ENCODE measurements at places on chromosomes 1 and 21. TPM values are rescaled to one million over a fixed set of nuclear protein-coding genes. Genes with fewer than 3 reads are reported as not detected.

DNA sequence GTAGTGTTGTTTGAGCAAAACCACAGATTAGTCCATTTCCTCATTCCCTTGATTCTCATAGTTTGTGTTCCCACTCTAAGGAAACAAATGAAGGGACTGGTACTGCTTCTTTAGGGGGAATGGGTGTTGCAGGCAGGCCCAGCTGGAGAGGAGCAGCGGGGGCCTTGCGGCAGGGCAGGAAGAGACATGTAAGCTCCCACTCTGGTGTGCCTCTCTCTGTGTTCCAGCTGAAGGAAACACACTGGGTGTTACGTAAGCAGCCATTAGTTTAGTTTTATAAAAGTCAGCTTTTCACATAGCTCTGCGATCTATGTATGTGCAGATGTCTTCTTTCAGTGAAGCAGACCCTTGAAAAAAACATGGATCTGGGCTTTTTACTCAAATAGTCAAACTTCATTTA, 99.5 kb downstream of the CACHD1 start:
- H3K27ac ChIP-seq = no peak overlapping the region
- no peak overlapping the region for H3K4me3 ChIP-seq
- H3K27me3 ChIP-seq = no peaks in the 10 kb centered on the region
- H3K36me3 ChIP-seq = no peaks in the 10 kb centered on the region

DNA sequence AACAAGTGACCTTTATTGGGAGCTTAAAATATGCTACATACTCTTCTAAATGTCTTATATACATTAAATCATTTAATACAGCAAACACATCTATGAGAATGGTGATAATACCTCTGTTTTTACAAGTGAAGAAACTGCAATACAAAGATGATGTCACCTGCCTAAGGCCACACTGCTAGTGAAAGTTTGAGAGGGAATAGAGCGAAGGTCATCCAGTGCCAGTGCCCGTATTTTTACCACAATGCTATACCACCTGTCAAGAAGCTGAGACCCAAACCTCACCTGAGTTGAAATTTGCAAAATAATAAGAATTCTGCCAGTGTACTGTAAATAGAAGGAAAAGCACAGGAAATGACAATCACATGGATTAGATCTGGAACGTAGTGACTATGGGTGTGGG, 200.4 kb upstream of the TMPRSS15 start:
- no peak overlapping the region for H3K4me3 ChIP-seq
- H3K27me3 ChIP-seq = no peaks in the 10 kb centered on the region
- no peak overlapping the region for H3K27ac ChIP-seq
- H3K4me1 ChIP-seq = no peaks in the 10 kb centered on the region
- no peak for DNase-seq
- H3K36me3 ChIP-seq = no peaks in the 10 kb centered on the region

DNA sequence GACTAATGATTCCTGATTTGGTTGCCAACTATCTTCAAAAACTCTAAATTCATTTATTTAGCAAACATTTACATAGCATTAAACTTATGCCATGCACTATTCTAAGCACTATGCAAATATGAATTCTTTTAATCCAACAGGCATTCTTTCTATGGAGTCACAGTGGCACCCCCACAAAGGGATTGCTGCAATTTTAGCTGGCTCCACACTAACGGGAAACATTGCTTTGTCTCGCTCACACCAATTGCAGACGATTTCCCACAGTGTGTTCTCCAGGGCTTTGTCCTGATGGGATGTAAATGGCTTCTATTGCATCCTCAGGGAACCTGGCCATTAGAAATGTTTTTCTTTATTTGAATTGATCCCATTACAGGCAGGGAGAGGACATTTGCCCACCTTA, 259.1 kb downstream of the BARHL2 start:
- H3K27ac ChIP-seq = no peak overlapping the region
- H3K27me3 ChIP-seq = no peaks in the 10 kb centered on the region

DNA sequence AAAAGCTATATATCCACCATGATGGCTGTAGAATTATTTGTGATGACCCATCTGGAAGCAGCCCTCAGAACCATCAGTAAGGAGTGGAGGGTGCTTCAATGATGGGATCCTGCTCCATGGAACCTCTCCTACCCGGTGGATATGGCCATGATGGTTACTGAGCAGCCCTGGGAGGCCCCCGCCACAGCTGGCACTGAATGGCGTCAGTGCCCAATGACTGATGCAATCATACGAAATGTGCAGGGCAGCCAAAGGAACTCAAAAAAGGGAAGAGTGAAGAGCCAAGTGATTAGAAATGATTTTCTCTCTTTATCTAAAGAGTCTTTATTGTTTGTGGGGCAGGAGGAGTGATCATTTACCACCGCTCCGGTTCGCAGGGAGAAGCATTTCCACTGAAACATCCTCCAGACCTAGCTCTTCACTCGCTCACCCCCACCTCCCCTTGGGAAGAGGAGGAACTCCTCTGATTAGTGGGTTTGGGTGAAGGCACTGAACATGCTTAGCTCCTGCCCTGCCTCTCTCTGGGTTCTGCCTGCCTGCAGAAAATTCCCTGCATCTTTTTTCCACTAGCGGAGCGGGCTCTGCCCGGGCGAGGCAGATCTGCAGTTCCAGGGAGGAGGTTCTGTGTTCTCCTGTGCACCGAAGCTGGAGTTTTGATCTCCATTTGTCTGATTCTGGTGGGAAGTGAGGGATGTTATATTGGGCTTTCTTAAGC, 260.3 kb downstream of the GRIK3 start:
- H3K27me3 ChIP-seq = no peaks in the 10 kb centered on the region
- DNase-seq = no peak
- H3K4me3 ChIP-seq = no peak overlapping the region
- H3K36me3 ChIP-seq = no peaks in the 10 kb centered on the region
- peaks cover 33% of the 10 kb centered on the region for H3K4me1 ChIP-seq
- H3K27ac ChIP-seq = no peak overlapping the region

DNA sequence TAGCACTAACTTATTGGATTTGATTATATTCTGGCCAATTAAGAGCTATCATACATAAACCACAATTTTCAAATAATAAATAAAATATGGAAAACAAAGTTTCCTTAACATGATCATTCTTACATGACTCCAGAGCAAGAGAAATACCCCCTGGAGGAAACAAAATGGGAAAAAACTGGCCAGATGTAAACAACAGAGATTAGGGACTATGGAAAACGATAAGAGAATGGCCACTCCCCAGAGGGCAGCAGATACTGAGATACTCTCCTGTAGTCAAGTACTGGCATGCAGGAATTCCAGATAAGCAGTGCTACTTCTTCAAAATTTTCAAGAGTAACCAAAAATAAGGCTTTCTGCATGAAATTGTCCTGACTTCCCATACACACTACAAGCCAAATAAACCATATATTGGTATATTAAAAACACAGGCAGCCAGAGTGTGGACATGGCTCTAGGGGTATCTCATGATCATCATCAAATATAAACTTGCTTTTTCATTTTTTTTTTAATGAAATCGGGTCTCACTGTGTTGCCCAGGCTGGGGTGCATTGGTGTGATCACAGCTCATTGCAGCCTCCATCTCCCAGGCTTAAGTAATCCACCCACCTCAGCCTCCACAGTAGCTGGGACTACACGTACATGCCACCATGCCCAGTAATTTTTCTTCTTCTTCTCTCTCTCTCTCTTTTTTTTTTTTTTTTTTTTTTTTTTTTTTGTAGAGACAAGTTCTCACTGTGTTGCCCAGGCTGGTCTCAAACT, 118.5 kb downstream of the EIF4G3 start:
- no peaks in the 10 kb centered on the region for H3K36me3 ChIP-seq
- H3K27ac ChIP-seq = no peak overlapping the region
- H3K27me3 ChIP-seq = no peaks in the 10 kb centered on the region
- H3K4me3 ChIP-seq = no peak overlapping the region
- DNase-seq = no peak
- H3K4me1 ChIP-seq = no peaks in the 10 kb centered on the region

DNA sequence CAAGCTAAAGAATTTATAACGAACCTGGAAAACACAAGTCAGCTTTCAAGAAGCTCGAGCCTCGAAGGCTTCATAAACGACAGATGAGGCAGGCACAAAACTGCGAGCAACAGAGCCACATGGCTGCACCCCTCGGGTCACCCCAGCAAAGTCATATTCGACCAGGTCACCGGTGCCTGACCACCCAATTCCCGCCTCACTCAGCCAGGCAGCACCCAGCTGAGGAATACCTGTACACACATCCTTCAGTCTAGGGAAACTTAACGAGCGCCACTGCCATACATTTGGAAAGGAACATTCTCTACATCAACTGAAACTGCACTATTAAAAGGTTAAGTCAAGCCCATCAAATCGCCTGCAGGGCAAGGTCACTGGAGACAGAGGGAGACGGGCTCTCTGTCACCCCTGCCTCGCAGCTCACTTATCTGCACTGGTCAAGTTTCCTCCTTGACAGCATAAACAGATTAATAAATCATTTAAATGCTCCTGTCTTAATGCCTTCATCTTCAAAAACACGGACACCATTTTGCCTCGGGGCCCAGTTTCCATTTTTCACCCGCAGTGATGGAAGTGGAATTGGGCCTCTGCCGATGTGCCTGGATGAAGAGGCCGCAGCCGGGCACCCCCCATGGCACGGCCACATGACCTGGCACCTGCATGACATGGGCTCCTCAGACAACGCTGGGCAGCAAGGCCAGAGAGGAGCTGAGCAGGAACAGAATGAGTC, 20.6 kb downstream of the NPHP4 start:
- H3K27me3 ChIP-seq = no peaks in the 10 kb centered on the region
- no peak overlapping the region for H3K4me3 ChIP-seq
- DNase-seq = no peak
- H3K36me3 ChIP-seq = no peaks in the 10 kb centered on the region

KRTAP11-1 gene
- not detected for total RNA-seq

ALX3 gene
- not detected for total RNA-seq

CASQ2 gene
- total RNA-seq = not detected

Data from H1 (cell line).